ENCODE measurements at places on chromosomes 2 and 18.
A peak's percentile ranks its signal among the peaks of the same experiment; 100 is the strongest.

GRCh38 chr2:163736433-163737189, 803 bp upstream of the FIGN start:
- DNase-seq = no peak

DNA sequence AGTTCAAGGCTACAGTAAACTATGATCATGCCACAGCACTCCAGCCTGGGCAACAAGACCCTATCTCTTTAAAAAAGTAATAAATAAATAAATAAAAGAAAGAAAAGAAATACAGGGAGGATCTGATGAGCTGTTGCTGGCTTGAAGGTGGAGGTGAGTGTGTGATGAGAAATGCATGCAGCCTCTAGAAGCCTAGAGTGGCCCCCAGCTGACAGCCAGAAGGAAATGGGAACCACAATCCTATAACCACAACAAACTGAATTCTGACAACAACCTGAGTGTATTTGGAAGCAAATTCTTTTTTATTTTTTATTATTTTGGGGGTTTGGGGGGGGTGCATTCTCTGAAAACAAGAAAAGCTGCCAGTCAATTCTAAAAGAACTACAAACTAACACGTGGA, 14.6 kb downstream of the NOL10 start:
- DNase-seq = no peak

DNA sequence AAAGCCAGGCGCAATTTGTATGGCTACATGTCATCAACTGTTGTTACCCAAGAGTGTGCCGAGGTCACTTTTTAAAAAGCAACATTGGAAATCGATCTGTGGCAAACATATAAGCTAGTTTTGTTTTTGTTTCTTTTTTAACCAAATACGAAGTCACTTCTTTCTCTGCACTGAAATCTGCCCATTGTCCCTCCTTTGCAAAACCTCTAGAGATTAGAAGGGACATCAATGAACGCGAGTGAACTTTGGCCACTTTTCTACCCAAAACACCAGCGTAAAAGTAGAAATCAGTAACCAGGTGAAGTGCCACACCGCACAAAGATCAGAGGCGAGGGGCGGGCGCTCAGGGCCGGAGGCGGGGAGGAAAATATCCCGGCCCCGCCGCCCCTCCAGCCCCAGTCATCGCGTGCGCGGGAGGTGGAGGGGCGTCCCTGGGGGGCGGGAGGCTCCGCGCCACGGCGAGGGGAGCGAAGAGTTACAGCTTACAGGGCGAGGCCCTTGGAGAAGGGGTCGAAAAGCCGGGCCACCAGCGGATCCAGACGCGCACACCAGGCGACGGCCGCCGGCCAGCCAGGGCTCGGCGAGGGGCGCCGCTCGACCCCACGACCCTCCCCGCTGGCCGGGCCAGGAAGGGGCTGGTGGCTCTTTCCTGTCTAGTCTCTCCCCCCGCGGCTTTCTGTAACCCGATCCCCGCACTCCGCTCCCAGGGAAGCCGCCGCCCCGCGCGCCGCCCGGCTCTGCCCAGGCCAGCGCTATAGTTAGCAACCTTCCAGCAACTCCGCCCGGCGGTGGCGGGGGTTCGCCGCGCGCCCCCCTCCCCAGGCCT, 993 bp downstream of the RBMS1 start:
- no peak for DNase-seq

- no peak for DNase-seq
Observed at GRCh38 chr2:128234613-128235012, 84.1 kb downstream of the HS6ST1 start.

- no peak for DNase-seq
Observed at GRCh38 chr2:233185963-233186362, 65.5 kb upstream of the ATG16L1 start.

DNA sequence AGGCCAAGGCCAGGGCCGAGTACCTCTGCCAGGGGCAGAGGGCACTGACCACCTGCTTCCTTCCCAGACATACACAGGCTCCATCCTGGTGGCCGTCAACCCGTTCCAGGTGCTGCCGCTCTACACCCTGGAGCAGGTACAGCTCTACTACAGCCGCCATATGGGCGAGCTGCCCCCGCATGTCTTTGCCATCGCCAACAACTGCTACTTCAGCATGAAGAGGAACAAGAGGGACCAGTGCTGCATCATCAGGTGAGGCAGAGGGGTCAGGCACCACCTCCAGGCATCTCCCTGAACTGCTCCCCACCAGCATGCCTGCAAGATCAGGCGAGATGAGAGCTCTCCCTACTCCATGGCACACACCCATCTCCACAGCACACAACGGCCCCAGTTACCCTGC, 31.1 kb downstream of the MYO7B start:
- no peak for DNase-seq

- no peak for DNase-seq
Observed at GRCh38 chr18:48663931-48664847, 125.4 kb downstream of the CTIF start.

DNA sequence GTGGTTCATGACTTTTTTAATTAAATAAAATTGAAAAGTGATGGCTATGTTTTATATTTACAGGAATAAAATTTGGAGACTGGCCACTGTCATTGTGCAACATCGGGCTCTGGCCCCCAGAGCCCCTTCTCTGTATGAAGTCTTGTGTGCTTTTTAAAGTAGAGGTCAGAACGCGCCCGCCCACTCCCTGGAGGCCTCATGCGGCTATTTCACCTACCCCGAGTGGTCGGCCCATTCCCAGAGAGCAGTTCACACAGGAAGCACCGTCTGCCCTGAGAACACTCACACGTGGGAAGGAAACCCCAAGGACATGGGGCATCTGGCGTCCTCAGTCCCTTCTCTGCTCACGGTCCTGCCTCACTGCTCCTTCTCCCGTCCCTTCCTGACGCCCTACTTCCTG, 296.9 kb upstream of the SALL3 start:
- DNase-seq = no peak

GRCh38 chr2:181778621-181779201, 98.4 kb upstream of the NEUROD1 start:
- DNase-seq = no peak

DNA sequence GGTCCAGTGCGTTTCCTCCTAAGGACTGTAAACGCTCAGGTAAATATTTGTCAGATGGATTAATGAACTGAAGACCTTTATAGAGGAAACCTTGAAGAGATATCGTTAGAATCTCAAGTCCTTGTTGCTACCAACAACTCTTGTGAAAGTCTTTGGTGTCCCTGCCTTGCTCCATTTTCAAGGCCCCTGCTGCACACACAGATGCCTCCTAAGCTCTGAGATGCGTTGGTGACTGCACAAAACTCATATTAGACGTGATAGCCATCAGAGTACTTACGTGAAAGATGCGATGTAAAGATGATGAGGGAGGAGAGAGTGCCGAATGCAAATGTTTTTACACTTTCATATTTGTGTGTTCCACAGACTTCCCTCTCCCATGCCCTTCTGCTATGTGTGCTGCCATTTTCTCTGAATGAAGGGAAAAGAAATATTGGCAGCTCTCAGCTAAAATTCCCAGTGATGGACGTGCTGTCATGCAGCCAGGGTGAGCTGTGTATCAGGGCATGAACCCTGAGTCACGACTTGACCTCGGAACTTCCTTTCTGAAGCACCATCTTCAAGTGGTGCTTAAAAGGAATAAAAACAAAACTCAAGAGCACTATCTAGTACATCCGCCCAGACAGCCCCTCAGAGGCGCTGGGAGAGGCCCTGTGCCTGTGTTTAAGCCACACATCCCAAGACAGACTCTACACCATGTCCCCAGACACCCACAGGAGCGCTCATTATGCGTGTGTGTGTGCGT, 117.4 kb downstream of the FAM210A start:
- no peak for DNase-seq

GRCh38 chr2:16664052-16664731, 1.4 kb downstream of the CYRIA start:
- DNase-seq = no peak

GRCh38 chr2:56515399-56515798, 331.6 kb downstream of the CCDC85A start:
- no peak for DNase-seq

DNA sequence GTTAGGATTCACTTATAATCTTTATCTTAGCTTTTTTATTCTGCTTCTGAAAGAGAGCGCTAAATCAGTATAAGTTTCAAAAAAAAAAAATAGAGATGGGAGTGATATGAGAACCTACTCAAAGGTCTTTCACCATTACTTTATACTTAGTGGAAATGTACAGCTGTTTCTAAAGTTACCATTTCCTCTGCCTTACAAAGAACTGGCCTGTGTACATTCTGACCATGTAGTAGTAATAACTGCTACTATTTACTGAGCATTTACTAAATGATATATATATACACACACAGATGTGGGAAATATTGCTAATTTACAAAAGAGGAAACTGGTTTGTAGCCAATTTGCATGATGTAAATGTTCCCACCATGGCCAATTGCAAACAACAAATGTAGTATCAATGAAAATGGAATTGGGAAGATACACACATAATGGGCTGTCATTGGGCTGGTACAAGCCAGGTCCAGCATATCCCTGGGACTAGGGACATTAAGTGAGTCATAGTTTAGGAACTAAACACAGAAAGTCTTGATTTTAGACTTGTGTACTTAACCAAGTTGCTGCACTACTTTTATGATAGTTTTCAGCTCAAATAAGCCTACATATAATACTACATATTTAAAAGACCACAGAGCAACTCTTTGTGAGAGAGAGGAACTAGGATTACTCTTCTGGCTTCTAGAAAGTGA, 67.1 kb downstream of the DYNC1I2 start:
- DNase-seq = no peak

GRCh38 chr18:29457316-29457889, 1280.5 kb upstream of the CDH2 start:
- no peak for DNase-seq

- DNase-seq = no peak
Observed at GRCh38 chr2:12054956-12055618, 308.7 kb downstream of the LPIN1 start.

- DNase-seq = no peak
Observed at GRCh38 chr18:23921716-23922285, 92.8 kb upstream of the TTC39C start.

GRCh38 chr18:13381944-13382365, 163.4 kb downstream of the LDLRAD4 start:
- no peak for DNase-seq

DNA sequence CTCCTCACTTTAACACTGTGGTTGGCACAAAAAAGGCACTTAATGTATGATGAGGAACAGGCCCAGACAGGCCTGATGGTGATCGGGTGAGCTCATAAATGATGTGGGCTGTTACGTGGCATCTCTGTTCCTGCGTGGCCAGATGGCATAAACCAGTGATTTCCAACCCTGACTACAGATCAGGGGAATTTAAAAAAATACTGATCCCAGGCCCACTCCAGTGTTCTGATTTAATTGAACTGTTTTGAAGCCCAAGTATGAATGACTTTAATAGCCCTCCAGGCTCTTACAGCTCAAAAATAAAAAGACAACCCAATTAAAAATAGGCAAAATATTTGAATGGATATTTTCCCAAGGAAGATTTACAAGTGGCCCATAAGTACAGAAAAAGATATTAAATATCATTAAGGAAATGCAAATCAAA, 48.2 kb downstream of the LIPG start:
- DNase-seq = peak; percentile 33

GRCh38 chr18:46574743-46575115, 82.3 kb downstream of the LOXHD1 start:
- DNase-seq = no peak

DNA sequence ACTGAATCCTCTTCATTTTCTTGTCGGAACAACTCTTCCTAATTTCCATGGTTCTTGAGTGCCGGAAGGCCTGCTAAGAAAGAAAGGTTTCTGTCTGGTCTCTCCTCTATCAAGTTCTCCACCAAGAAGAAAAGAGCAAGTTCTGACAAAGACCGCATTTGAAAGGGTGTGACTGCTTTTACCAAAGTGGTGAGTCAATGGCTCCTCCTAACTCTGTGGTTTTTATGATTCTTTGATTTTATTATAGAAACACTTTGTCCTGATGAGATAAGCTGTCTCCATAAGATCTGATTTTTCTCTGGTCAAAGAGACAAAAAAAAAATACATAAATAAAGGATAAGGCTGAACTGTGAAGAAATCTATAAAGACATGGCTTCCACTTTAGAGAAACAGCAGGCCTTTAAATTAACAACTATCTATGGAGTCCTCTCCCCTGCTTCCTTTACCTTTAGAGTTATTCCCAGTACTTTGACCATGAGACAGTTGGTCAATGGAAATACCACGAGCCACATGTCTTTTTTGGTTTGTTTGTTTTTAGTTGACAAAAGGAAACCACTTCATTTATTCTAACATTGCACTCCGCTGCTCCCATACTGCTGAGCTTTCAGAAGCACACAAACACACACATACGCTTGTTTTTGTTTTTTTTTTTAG, 67.7 kb downstream of the REL start:
- no peak for DNase-seq

DNA sequence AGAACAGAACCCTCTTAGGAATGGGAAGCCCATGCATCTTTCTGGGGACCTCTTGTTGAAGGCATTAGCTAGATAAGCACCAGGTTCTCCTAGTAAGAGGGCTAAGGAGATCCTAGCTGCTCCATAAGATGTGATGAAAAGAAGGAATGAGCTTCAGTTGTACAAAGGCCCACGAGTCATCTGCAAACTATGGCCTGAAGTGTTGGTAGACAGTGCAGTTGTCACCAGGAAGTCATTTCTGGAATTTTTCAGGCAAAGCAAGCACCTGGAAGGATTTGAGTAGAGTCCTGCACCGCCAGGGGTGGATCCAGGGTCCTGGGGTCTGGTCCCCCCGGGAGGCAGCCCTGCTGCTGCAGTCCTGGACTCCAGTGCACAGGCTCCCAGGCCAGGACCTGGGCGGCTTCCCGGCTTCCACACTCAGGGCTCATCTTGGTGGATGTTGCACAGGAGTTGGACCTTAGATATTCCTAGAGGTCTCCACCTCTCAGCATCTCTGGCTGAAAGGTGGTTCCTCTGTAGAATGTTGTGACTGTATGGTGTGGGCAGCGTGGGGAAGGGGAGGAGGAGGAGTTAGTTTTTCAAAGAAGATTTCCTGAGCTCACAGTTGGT, 85.3 kb downstream of the LDLRAD4 start:
- no peak for DNase-seq

GRCh38 chr2:35538796-35539195, 816.8 kb upstream of the CRIM1 start:
- DNase-seq = no peak

DNA sequence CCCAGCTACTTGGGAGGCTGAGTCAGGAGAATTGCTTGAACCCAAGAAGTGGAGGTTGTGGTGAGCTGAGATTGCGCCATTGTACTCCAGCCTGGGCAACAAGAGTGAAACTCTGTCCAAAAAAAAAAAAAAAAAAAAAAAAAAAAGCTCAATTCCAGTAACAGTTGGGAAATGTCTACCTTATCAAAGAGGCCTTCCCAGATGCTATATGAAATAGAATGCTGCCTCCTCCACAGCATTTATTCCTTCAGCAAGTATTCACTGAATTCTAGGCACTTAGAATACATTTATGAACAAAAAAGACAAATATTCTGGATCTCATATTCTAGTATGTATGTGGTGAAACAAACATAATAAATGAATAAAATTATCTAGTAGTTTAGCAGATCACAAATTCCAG, 12.8 kb upstream of the CDK5R2 start:
- DNase-seq = no peak
